Activated naive CD8-positive, alpha-beta T cell treated with anti-CD3 and anti-CD28 coated beads, Interleukin-2, amount 50 U/mL, for 24 hours (primary cell): ENCODE measurements at places on chromosomes 11 and 22.

DNA sequence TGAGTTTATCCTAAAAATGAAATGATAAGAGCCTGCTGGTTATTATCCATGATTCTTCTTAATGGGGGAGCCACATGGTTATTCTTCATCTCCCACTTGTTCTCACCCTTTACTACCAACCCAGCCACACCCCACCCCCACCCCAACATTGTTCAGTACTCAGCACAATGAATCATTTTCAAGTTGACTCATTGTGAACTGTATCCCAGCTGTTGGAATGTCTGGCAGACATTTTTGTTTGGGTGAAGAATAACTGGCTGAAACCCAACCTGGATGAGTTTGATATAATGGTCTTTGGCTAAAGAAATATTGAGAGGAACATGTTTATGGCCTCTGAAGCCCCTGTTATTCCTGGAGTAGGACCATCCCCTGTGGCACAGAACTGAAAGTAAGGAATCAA is 136.2 kb downstream of the ELP4 start:
- DNase-seq: no peak
- no peaks in the 10 kb centered on the region for H3K27me3 ChIP-seq
- H3K27ac ChIP-seq: no peak overlapping the region
- peaks cover 9% of the 10 kb centered on the region for H3K36me3 ChIP-seq

DNA sequence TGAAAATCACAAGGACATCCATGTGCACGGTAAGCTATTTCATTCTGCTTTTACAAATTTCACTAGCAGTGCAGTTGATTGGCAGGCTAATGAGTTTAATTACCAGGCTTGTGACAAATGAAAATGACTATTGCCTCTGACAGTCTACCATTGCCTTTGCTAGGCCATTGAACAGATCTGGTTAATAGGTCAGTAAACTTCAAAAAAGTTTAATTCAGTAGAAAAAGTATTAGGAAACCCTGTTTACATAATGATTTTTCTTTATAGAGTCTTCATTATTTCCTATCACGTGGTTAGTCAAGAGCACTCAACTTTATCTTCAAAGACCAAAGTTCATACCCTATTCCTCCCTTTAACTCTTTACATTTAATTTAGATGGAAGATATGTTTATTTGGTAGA is 77.0 kb downstream of the PRMT3 start:
- no peak overlapping the region for H3K4me3 ChIP-seq
- no peaks in the 10 kb centered on the region for H3K27me3 ChIP-seq
- DNase-seq: no peak
- no peaks in the 10 kb centered on the region for H3K4me1 ChIP-seq
- peaks cover 58% of the 10 kb centered on the region for H3K36me3 ChIP-seq
- H3K27ac ChIP-seq: no peak overlapping the region

- H3K4me3 ChIP-seq: no peak overlapping the region
- H3K36me3 ChIP-seq: no peaks in the 10 kb centered on the region
- H3K27me3 ChIP-seq: no peaks in the 10 kb centered on the region
- H3K4me1 ChIP-seq: no peaks in the 10 kb centered on the region
- no peak overlapping the region for H3K27ac ChIP-seq
- no peak for DNase-seq
These were observed 59.6 kb downstream of the GUCY1A2 start for GRCh38 chr11:106958517-106959248.

- no peaks in the 10 kb centered on the region for H3K27me3 ChIP-seq
- H3K4me3 ChIP-seq: no peak overlapping the region
- H3K36me3 ChIP-seq: no peaks in the 10 kb centered on the region
- H3K4me1 ChIP-seq: peaks cover 15% of the 10 kb centered on the region
- no peak for DNase-seq
- no peak overlapping the region for H3K27ac ChIP-seq
These were observed 82.8 kb downstream of the IGLL1 start for GRCh38 chr22:23497016-23497885.

DNA sequence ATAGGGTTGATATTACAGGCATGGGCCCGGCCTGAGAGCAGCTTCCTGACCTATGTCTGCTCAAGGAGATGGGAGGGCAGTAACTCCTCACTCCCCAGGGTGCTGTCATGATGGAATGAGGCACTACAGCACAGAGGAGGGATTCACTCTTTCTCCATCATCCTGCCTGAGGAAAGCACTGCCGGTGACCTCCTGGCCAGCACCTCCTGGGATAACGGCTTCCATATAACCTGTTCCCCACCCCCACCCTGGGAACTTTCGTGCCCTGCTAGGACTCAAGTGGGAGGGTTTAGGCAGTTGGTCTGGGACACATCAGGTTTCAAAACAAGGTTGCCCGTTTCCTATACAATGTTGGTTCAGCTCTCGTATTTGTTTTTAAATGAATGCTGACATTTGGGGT is 42.7 kb upstream of the MN1 start:
- H3K27me3 ChIP-seq: no peaks in the 10 kb centered on the region
- peaks cover 27% of the 10 kb centered on the region for H3K36me3 ChIP-seq
- no peak overlapping the region for H3K4me3 ChIP-seq
- no peak overlapping the region for H3K27ac ChIP-seq

GRCh38 chr11:128198216-128198772 is 389.1 kb downstream of the ETS1 start:
- H3K4me1 ChIP-seq: peaks cover 62% of the 10 kb centered on the region
- no peak for DNase-seq
- no peak overlapping the region for H3K4me3 ChIP-seq
- no peak overlapping the region for H3K27ac ChIP-seq

- no peaks in the 10 kb centered on the region for H3K27me3 ChIP-seq
- peak overlapping the region; percentile 64 for H3K4me3 ChIP-seq
- H3K36me3 ChIP-seq: peaks cover 3% of the 10 kb centered on the region
- H3K27ac ChIP-seq: no peak overlapping the region
These were observed 849 bp upstream of the APOBEC3B start for GRCh38 chr22:38981005-38981991.

DNA sequence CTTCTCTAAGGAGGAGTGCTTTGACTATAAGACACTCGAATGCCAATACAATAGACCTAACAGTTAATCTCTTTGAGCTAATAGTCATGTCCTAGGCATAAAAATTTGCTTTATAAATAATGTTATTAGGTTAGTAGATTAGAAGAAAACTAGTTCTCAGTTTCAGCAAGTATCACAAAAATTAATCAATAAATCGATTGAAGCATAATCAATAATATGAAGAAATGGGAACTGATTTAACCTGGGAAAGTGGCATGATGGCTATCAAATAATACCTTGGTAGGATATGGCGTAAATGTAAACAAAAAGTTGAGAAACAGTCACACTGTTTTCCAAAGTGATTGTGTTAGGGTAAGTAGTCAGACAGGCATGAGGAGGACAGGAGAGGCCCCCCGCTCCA is 676.3 kb downstream of the OPCML start:
- H3K27ac ChIP-seq: no peak overlapping the region
- no peak overlapping the region for H3K4me3 ChIP-seq
- no peak for DNase-seq
- no peaks in the 10 kb centered on the region for H3K27me3 ChIP-seq
- no peaks in the 10 kb centered on the region for H3K4me1 ChIP-seq

GRCh38 chr11:17314232-17314547 is 37.4 kb upstream of the NCR3LG1 start:
- H3K4me3 ChIP-seq: no peak overlapping the region
- DNase-seq: no peak
- peaks cover 30% of the 10 kb centered on the region for H3K36me3 ChIP-seq
- H3K27me3 ChIP-seq: no peaks in the 10 kb centered on the region

DNA sequence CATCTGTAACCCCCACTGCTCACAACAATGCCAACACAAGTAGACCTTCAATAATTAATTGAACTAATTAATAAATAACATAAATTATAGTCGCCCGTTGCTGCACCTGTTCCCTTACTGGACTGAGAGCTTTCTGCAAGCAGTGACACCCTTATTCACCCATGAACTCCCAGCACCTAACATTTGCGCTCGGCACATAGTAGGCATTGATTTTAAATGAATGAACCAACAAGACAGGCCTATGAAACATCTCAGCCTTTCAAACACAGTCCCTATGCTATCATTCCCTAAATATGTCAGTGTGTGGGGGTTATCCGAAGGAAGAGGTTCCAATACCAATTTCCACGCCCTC is 1.1 kb downstream of the THAP12 start:
- DNase-seq: no peak
- H3K36me3 ChIP-seq: no peaks in the 10 kb centered on the region
- H3K27me3 ChIP-seq: no peaks in the 10 kb centered on the region
- peaks cover 74% of the 10 kb centered on the region for H3K4me1 ChIP-seq
- peak overlapping the region; percentile 97 for H3K4me3 ChIP-seq
- peak overlapping the region; percentile 95 for H3K27ac ChIP-seq

DNA sequence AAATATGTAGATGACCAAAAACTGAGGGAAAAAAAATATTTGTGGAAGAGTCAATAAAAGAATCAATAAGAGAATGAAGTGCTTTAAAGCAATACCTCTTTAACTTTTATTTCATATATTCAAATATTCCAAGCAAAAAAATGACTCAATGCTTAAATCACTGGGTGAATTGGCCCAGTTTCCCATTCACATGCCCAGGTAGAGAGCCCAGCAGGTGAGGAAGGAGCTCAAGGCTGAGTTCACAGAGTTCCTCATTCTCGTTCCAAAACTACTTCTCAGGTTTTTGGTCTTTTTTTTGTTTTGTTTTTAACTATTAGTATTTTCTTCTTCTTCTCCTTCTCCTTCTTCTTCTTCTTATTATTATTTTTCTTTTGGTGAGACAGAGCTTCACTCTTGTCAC is 30.2 kb downstream of the SLC1A2 start:
- H3K27me3 ChIP-seq: peaks cover 8% of the 10 kb centered on the region
- H3K36me3 ChIP-seq: no peaks in the 10 kb centered on the region
- H3K4me1 ChIP-seq: peaks cover 36% of the 10 kb centered on the region
- no peak overlapping the region for H3K27ac ChIP-seq

- peaks cover 18% of the 10 kb centered on the region for H3K27me3 ChIP-seq
- H3K36me3 ChIP-seq: no peaks in the 10 kb centered on the region
- DNase-seq: no peak
- H3K4me3 ChIP-seq: no peak overlapping the region
- no peak overlapping the region for H3K27ac ChIP-seq
These were observed 13.2 kb downstream of the IGLL1 start for GRCh38 chr22:23566705-23567475.
